ENCODE measurements at places on chromosomes 1 and 21.

GRCh38 chr1:183318433-183318832 lies 99.7 kb downstream of the NMNAT2 start:
- DNase-seq = peak; percentile 58

DNA sequence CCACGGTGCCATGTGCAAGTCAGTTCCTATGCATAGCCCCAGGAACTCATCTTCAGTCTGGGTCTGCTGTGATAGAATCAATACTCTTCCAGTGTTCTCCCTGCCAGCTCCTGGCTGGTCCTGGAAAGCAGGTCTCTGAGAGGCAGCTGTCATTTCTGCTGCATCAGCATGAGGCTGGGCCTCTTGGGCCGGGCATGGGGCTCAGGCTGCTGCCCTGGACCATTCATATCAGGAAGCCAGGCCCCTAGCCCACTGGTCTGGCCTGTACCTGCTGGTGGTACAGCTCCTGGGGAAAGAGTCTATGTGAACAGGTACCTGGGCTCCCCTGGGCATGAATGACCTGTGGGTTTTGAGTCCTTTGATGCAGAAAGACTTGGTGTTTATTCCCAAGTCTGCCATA lies 173.6 kb upstream of the CSF3R start:
- DNase-seq = no peak

DNA sequence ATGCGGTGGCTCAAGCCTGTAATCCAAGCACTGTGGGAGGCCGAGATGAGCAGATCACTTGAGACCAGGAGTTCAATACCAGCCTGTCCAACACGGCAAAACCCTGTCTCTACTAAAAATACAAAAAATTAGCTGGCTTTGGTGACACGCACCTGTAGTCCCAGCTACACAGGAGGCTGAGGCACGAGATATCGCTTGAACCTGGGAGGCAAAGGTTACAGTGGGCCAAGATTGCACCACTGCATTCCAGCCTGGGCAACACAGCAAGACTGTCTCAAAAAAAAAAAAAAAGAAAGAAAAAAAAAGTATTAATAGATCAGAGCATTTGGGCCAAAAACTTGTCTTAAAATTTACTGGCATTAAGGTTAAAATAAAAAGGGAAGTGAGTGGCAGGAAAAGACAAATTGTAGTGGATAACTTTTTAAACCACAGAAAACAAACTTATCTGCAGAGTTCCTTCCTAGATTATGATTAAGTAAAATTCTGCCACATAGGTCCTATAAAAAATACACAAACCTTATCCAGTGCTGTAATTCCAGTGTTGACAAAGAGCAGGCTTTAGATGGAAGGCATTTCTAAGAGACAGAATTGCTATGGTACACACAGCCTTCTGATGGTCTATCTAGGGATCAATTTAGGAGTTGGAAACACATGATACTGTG lies 53.3 kb downstream of the EIF4G3 start:
- DNase-seq = no peak

DNA sequence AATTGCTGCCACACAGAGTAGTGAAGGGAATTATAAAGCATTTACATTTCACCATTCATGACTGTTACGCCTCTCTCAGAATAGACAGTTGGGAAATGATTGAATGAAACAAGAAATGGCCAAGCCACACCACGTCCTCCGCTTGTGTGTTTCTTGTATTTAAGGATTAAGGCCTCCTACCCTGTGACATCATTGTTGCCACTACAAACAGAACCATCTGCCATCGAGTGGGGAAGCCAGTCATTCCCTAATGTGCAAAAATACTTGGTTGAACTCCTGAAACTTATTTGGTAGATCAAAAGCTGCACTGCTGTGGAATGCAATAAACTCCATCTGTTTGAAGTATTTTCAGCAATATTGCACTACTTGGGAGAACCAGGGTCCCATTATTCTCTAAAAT lies 99.0 kb upstream of the C1orf105 start:
- DNase-seq = no peak

GRCh38 chr1:44251486-44251885 lies 38.2 kb downstream of the DMAP1 start:
- no peak for DNase-seq

GRCh38 chr1:156815961-156816422 lies 656 bp downstream of the SH2D2A start:
- no peak for DNase-seq

DNA sequence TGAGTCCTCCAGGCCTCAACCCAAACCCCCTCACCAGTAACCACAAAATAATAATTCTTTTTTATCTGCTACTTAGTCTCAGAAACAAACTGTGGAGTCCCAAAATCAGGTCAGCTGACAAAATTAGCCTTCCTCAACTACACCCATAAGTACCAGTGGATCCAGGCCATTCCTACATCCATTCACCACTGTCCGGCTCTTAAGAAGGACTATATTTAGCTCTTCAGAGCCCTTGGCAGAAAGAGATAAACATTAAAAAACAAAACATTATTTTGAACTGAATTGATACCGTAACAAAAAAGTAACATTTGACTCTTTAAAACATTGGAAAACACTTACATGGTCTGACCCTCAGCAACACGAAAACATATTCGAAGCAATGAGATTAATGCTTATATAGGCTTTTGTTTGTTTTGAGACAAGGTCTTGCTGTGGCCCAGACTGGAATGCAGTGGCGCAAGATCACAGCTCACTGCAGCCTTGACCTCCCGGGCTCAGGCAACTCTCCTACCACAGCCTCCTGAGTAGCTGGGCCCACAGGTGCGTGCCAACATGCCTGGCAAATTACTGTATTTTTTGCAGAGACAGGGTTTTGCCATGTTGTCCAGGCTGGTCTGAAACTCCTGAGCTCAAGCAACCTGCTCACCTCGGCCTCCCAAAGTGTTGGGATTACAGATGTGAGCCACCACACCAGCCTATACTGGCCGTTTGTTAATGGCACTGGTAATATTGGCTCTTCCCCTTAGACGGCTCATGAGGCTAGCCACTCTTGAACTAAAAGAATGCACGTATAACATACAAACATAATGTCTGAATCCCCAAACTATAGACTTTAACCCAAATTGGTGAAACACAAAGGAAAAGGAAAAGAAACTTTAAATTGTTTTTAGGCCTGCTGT lies 330.7 kb downstream of the SMYD3 start:
- DNase-seq = no peak

DNA sequence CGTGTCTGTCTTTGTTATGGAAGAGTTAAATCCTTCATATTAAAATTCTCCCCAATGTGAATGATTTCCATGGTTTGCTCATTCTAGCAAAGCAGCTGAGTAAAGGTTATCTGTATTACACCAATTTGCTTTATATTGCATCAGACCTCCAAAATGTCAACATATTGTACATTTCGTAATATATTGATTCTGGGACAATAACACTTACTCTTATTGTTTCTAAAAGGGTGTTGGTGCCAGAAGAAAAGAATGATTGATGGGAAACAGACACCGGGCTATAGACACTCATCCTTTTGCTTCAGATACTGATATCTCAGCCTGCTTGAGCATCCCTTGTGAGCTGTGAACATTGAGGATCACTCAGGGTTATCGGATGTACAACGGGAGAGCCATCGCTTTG lies 7.0 kb downstream of the NTNG1 start:
- DNase-seq = no peak

DNA sequence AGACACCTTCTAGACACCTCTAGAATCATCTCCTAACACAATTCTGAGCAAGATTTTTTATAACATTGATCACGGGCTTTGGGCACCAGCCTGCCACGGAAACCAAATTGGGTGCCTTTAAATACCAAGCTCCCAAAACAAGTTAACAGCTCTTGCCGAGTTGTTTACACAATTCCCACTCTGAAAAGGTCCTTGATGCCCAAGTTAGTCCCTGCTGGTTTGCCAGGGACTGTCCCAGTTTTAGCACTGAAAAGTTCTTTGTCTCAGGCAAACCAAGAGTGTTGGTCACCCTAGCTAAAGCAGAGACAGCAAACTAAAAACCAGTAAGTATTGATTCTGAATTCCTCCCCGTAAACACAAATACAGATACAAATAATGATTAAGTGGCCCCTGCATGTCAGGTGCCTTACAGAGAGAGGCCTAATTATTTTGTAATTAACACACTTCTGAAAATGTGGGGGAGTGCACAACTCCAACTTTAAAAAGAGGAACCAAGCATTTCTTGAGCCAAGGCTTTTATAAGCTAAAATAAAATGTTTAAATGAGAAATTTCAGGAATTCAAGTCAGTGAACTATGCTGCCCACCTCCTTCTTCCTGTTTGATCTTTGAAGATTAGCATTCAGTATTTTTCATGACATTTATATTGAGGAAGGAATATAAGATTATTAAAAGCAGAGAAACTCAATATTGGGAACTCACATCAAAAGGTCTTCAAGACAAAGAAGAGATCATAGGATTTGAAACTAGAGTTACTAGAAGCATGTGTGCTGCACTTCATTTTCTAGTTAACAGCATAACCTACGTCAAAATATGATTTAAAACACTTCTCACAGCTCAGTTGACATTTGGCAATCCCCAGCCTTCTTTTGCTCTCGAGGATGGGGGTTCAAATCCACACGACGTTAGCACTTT lies 9.0 kb upstream of the UBE2U start:
- DNase-seq = no peak

DNA sequence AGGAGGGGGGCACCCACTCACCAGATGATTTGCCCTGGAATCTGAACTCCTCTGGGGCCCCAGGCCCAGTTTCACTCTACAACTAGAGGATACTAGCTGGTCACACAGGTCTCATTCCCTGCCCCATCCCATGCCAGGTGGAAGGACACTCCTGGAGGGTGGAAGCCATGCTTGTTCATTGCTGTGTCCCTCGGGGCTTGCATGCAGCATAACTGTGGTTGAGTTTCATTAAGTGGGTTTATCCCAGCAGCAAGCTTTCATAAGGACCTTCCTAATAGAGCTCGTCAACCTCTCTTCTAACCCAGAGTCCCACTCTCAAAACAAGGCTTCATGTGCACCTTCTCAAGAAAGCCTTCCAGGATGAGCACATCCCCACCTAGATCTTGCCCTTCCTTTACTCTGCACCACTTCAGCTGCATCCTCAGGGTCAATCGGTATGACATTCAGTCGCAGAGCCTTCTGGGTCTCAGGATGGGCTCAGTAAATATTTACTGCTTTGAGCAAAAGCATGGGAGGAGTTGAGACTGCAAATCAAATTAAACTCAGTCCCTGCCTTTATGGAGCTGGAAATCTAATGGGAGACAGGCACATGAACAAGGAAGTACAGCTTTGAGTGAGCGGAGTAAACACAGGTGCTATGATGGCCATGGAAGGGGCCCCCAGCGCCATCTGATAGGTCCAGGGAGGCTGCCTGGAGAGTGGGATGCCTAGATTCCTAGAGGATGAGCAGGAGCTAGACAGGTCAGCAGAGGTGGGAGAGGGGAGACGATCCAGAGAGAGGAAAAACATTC lies 32.3 kb downstream of the LAMB3 start:
- DNase-seq = no peak

DNA sequence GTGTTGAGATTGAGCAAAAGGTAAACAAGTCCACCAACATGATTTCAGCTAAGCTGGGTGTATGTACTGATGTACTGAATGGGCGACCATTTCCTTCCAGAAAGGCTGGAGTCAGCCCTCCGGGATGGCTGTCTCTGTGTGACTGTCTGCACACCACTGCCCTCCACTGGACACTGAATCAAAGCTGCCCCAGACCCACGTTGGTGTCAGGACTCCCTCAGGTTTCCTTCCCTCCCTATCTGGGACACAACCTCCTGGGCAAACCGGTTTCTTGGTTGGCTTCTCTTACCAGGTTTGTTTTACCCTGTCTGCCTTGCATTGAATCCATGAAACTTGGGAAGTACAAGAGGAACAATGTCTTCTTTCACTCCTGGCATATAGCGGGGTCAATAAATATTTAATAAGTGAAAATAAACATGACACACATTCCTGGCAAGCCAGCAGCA lies 5.3 kb upstream of the SRP9 start:
- DNase-seq = peak; percentile 91

Measured in breast epithelium (tissue), 4 donors.